ENCODE measurements at places on chromosomes 6 and 20. TPM values are rescaled to one million over a fixed set of nuclear protein-coding genes. Genes with fewer than 3 reads are reported as not detected.

GRCh38 chr6:125780540-125781313, 10.0 kb upstream of the NCOA7 start:
- peak; percentile 62 for DNase-seq

DNA sequence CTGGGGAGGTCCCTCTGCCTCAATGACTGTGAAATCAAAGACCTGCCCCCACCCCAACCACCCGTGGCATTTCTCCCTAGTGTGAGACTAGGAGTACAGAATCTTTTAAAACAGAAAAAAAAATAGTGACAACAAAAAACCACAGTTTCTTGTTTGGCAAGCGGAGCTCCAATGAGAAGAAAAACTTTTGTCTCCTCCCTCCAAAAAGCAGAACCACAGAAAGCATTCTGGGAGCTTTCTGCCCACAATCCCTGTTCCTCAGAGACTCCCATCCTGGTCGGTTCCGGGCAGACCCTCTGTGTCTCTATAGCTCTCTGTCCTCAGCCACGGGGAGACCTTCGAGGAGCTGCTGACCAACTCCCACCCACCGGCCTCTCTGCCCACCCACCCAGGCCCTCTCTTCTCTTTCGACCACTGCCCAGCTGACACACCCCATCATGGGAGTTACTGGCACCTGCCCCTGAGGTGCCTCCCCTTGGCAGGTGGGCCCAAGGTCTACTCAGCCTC, 4.9 kb downstream of the PREX1 start:
- DNase-seq, result peak; percentile 67

Gene DXO
- total RNA-seq, result 20.2 TPM

Gene KIF3B
- 26.6 TPM for total RNA-seq

All from aorta (tissue), 5 donors.